ENCODE measurements at places on chromosomes 3 and 15.
A peak's percentile ranks its signal among the peaks of the same experiment; 100 is the strongest.

- no peak for DNase-seq
These were observed 67.6 kb downstream of the ABTB1 start for GRCh38 chr3:127740136-127740915.

- peak; percentile 67 for DNase-seq
These were observed 281.6 kb downstream of the CNTN6 start for GRCh38 chr3:1374471-1374870.

GRCh38 chr15:29550834-29551465 lies 271.3 kb downstream of the TJP1 start:
- DNase-seq, result no peak

GRCh38 chr3:6862880-6863195 lies 1.9 kb downstream of the GRM7 start:
- no peak for DNase-seq

GRCh38 chr3:110731148-110731547 lies 340.5 kb upstream of the NECTIN3 start:
- no peak for DNase-seq

DNA sequence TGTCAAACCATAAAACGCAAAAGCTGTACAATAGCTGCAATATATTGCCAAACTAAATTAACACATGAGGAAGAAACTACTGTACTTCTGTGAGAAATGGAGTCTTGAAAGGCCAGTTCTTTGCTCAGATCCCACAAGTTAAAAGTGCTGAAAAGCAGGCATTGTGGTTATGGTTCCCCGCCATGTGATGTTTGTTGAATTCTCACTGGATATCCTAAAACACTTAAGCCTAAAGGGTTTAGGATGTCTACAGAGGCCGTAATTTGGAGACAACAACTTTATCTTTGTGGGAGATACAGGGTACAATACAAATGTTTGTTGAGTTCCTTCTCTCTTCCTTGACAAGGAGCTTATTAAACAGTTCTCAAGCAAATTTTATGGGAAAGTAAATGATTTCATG lies 53.2 kb downstream of the TMEM212 start:
- DNase-seq, result no peak

GRCh38 chr3:23888617-23889228 lies 28.1 kb downstream of the NKIRAS1 start:
- DNase-seq, result no peak

DNA sequence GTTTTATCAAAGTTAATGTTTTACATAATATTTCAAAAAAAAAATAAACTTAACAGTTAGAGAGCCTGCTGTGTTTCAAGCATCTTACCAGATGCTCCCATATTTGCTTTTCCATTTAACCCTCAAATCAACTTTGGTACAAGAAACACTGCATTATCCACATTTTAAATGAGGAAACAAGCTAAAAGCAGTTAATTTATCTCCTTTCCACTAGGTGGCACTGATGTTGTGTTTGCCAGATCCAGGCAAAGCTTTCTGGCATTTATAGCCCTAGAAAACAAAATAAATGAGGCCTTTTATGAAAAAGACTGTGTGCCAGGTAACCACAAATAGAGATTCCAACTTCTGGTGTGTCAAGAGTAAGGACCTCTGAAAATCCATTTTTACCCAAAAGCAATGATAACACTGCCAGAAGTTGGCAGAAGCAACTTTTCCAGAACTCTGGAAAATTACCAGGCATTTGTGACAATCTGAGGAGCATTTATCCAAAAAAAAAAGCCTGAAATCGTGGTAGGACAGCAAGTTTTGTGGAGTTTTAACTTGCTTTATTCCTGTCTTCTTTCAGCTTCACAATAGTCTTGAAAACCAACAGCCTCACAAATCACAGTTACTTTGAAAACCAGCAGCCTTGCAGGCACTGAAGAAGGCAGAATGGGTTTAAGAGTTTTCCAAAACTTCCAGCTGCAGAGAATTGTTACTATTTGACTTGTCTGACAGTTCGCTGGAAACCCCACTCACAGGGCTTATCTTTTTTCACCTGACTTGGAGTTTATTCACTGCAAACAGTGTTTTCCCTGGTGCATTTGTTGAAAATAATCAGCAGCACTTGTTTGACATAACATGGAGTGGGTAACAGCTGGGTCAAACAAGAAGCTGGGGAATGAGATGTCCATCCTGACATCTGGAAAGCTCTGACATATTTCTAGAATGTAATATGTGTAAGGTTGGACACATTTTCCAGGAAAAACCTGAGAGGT lies 9.2 kb downstream of the FAM162A start:
- peak; percentile 57 for DNase-seq

DNA sequence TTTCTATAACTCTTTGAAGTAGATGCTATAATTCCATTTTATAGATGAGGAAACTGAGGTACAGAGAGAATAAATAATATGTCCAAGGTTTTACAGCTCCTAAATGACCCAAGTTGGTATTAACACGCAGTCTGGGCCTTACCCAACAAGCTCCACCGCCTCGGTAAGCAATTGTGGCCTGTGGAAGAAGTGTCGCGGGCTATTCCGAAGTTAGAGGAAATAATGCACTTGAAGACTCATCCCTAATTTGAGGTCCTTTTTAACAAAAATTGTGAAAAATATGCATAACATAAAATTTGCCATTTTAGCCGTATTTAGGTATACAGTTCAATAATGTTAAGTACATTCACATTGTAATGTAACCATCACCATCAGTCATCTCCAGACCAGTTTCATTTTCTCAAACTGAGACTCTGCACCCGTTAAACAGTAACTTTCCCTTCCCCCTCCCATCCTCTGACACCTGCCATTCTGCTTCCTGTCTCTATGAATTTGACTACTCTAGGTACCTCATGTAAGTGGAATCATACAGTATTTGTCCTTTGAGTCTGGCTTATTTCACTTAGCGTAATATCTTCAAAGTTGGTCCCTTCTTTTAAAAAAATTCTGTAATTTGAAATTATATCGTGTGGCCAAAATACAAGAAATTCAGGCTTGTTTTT lies 18.2 kb downstream of the IDH3A start:
- DNase-seq, result no peak
